ENCODE measurements at places on chromosomes 16 and 17.

DNA sequence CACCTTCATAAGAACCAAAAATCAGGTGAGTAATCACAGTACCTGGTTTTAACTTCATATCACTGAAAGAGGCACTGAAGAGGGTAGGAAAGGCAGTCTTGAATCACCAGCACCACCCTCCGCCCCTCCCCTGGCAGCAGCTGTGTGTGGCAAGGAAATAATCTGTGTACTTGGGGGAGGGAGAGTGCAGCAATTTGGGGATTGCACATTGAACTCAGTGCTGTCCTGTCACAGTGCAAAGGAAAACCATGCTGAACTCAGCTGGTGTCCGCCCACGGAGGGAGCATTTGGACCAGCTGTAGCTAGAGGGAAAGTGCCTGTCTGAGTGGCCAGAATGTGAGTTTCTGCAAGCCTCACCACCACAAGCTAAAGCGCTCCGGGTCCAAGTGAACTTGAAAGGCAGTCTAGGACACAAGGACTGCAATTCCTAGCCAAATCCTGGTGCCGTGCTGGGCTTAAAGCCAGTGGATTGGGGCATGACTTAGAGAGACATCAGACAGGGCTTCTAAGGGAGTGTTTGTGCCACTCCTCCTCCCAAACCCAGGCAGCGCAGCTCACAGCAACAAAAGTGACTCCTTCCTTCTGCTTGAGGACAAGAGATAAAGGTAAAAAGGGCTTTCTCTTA lies 39.7 kb upstream of the ALDH3A1 start:
- H3K27me3 ChIP-seq: no peaks in the 10 kb centered on the region
- no peak for DNase-seq
- H3K36me3 ChIP-seq: peaks cover 30% of the 10 kb centered on the region
- no peak overlapping the region for H3K4me3 ChIP-seq
- H3K27ac ChIP-seq: no peak overlapping the region

DNA sequence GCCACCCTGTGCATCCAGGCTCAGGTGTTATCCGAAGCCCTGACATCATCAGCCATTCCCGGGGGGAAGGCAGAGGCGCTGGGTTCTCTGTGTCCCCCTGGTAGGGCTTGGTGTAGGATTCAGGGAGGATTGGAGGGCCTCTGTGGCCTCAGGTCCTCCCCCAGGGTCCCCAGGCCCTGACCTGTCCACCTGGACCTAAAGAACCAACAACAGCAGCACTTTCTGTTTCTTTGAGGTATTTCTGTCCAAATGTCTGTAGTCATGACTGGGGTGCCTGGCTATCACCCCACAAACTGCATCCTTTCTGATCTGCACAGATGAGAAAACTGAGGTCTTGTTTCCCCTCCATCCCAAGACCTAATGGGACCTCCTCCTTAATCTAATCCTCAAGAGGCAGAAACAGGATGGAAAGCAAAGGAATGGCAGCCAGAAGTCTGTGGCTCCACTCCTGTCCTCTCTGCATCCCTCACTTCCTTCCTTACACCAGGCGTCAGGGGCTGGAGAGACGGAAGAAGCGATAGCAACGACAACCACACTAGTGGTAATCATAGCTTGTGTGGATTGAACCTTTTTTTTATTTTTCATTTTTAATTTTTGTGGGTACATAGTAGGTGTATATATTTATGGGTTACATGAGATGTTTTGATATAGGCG lies 11.8 kb downstream of the NLRC5 start:
- H3K4me3 ChIP-seq: no peak overlapping the region
- peaks cover 31% of the 10 kb centered on the region for H3K4me1 ChIP-seq
- peaks cover 53% of the 10 kb centered on the region for H3K36me3 ChIP-seq
- peak overlapping the region; percentile 94 for H3K27ac ChIP-seq

DNA sequence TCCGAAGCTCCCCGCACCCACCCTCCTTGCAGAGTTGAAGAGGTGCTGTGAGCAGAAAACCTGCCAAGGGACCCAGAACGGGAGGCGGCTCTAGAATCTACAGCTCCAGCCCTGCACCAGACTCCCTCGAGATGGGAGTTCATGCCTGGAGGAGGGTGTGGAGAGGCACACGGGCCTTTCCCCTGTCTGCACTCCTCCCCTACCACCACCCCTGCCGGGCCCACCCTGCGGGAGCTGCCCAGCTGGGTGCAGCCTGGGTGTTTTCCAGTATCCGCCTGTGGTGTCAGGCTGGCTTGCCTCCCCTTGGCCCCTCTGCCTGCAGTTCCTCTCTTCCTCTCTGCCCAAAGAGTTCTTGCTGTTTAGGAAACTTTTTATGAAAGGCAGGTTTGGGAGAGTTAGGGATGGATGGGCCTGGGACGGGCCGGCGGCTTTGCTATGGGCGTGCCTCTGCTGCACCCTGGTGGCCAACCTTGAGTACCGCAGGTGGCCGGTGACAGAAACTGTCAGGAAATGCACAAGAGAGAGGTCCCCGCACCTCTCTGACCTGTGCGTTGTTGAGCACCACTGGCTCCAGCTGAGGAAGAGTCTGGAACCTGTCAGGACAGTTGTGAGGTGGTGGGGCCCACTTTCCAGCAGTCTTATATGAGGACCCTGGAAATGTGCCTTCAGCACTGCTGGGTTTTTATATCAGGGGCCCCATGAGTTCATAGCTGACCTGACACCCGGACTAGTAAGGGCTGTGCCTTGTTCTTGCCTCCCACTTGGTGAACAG lies 354.1 kb downstream of the SEC14L1 start:
- peak overlapping the region; percentile 37 for H3K27ac ChIP-seq
- DNase-seq: peak; percentile 70
- no peak overlapping the region for H3K4me3 ChIP-seq
- peaks cover 63% of the 10 kb centered on the region for H3K4me1 ChIP-seq
- H3K36me3 ChIP-seq: peaks cover 56% of the 10 kb centered on the region

GRCh38 chr17:45136846-45137560 lies 1.5 kb downstream of the ACBD4 start:
- DNase-seq: no peak
- H3K4me1 ChIP-seq: peaks cover 32% of the 10 kb centered on the region
- no peak overlapping the region for H3K27ac ChIP-seq
- H3K27me3 ChIP-seq: no peaks in the 10 kb centered on the region
- H3K4me3 ChIP-seq: no peak overlapping the region

- no peak for DNase-seq
- no peak overlapping the region for H3K27ac ChIP-seq
- H3K4me1 ChIP-seq: no peaks in the 10 kb centered on the region
- no peak overlapping the region for H3K4me3 ChIP-seq
- H3K27me3 ChIP-seq: no peaks in the 10 kb centered on the region
Observed at GRCh38 chr17:27825459-27825858, 25.1 kb upstream of the NOS2 start.

GRCh38 chr16:79640513-79641360 lies 40.2 kb upstream of the MAF start:
- H3K36me3 ChIP-seq: no peaks in the 10 kb centered on the region
- DNase-seq: no peak
- H3K4me1 ChIP-seq: peaks cover 27% of the 10 kb centered on the region
- peak overlapping the region; percentile 55 for H3K27ac ChIP-seq

GRCh38 chr17:83159204-83160049 lies 80.0 kb downstream of the METRNL start:
- peaks cover 18% of the 10 kb centered on the region for H3K27me3 ChIP-seq
- H3K4me1 ChIP-seq: no peaks in the 10 kb centered on the region
- DNase-seq: no peak
- no peak overlapping the region for H3K27ac ChIP-seq

- H3K27me3 ChIP-seq: no peaks in the 10 kb centered on the region
- DNase-seq: no peak
- peaks cover 36% of the 10 kb centered on the region for H3K4me1 ChIP-seq
- no peak overlapping the region for H3K27ac ChIP-seq
Observed at GRCh38 chr17:57533684-57534305, 211.3 kb downstream of the CCDC182 start.

DNA sequence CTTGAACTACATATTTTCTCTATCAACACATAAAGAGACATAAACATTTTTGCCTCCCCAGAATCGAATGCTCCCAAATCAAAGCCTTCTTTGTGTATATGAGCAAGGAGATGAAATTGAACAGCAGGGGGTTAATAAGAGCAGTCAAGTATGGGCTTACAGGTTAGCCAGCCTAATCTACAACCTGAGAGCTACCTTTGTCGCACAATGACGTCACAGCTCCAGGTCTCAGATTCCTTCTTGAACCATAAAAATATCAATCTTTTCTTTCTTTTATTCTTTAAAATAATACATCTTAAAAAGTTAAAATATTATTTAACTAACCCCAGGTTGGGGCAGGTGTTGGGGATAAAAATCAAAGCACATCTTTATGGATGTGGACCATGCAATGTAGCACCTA lies 482.9 kb upstream of the CDH11 start:
- DNase-seq: no peak
- H3K36me3 ChIP-seq: no peaks in the 10 kb centered on the region
- H3K27ac ChIP-seq: no peak overlapping the region
- H3K27me3 ChIP-seq: no peaks in the 10 kb centered on the region

DNA sequence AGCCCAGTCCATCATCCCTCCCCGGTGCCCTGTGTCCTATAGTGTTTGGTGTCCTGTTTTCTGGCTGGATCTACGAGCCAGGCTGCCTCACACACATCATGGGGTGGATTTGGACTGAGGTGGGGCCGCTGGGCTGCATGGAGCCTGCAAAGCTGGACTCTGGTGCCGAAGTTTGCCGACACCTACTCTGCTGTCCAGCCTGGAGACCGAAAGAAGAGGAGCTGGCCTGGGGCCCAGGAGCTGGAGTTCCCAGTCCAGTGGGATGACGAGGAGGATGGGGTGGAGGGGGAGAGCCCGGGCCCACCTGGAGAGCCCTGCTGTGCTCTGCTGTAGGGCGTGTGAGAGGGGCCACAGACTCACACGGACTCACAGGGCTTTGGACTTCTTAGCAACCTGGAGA lies 40.3 kb upstream of the ENPP7 start:
- DNase-seq: no peak
- no peaks in the 10 kb centered on the region for H3K4me1 ChIP-seq
- H3K27ac ChIP-seq: no peak overlapping the region
- H3K36me3 ChIP-seq: no peaks in the 10 kb centered on the region
- H3K27me3 ChIP-seq: peaks cover 53% of the 10 kb centered on the region

- H3K36me3 ChIP-seq: no peaks in the 10 kb centered on the region
- DNase-seq: no peak
- H3K4me1 ChIP-seq: peaks cover 50% of the 10 kb centered on the region
- no peak overlapping the region for H3K4me3 ChIP-seq
Observed at GRCh38 chr17:41307647-41308046, 1.5 kb downstream of the KRTAP16-1 start.

GRCh38 chr17:64051153-64051552 lies 30.7 kb upstream of the ICAM2 start:
- H3K27me3 ChIP-seq: no peaks in the 10 kb centered on the region
- no peak overlapping the region for H3K4me3 ChIP-seq
- DNase-seq: peak; percentile 45
- peaks cover 41% of the 10 kb centered on the region for H3K4me1 ChIP-seq
- H3K36me3 ChIP-seq: peaks cover 9% of the 10 kb centered on the region
- peak overlapping the region; percentile 78 for H3K27ac ChIP-seq

DNA sequence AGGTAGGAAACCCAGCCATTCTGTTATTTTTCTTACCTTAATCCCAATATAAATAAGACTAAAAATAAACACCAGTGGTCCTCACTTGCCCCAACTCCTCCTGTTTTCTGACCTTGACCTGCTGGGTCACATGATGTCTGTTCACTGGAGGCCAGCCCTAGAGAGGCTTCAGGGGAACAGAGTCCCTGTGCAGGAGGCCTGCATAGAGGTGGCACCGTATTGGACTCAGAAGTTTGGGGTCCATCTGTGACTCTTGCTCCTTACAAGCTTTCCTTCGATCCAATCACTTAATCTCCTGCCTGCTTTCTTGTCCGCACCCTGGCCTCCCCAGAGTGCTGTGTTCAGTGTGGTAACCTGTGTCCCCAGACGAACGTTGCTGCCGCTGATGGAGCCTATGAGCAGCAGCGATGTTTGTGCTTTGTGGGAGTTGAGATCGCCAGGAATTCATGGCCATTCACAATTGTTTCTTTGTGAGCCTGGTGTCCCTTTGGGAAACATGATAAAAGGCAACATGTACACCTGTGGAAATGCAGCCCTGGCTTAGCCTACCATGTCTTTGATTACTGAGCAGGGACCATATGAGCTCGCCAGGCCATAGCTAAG lies 4.7 kb downstream of the IGSF6 start:
- peak overlapping the region; percentile 88 for H3K27ac ChIP-seq
- H3K4me3 ChIP-seq: peak overlapping the region; percentile 7
- no peak for DNase-seq
- H3K36me3 ChIP-seq: no peaks in the 10 kb centered on the region
- H3K4me1 ChIP-seq: peaks cover 58% of the 10 kb centered on the region
- H3K27me3 ChIP-seq: no peaks in the 10 kb centered on the region

DNA sequence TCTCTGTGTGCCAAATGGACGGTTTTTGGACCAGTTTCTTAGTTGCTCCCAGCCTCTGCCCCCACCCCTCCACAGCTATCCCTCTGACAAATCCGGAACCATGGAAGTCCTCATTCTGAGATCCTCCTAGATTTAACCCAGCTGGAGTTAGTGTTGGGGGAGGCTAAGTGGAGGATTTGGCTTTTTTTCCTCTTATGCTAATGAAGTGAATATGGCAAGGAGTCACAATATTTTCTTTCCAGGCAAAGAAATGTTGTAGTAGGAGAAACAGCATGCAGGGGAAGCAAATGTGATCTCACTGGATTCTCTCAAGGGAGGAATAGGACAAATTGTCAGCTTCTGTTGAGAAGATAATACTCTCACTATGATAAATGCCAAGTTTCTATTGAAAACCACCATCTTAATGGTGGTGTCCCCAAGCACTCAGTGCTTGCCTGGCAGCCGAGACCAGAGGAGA lies 159.5 kb downstream of the MSI2 start:
- DNase-seq: no peak
- no peak overlapping the region for H3K4me3 ChIP-seq
- H3K27ac ChIP-seq: no peak overlapping the region
- H3K36me3 ChIP-seq: no peaks in the 10 kb centered on the region
- H3K4me1 ChIP-seq: no peaks in the 10 kb centered on the region

DNA sequence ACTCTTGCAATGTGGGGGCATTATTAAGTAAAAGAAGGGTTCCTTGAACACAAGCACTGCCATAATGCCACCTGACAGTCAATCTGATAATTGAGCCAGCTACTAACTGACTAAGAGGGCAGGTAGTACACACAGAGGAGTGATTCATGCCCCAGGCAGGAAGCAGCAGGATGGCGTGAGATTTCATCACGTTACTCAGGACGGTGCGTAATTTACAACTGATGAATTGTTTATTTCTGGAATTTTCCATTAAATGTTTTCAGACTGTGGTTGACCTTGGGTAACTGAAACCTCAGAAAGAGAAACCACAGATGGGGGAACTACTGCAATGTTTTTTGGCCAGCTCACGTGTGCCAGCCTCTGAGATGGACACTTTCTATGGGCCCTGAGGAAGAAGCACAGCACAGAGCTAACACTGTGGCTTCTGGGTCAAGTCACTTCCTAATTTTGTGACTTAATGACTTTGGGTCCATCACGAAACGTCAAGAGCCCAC lies 46.7 kb downstream of the C17orf67 start:
- H3K27me3 ChIP-seq: no peaks in the 10 kb centered on the region
- H3K36me3 ChIP-seq: no peaks in the 10 kb centered on the region
- no peak overlapping the region for H3K27ac ChIP-seq
- DNase-seq: no peak
- H3K4me3 ChIP-seq: no peak overlapping the region
